Pulmonary artery endothelial cell (primary cell): ENCODE measurements at places on chromosomes 16 and 17. TPM values are rescaled to one million over a fixed set of nuclear protein-coding genes. Genes with fewer than 3 reads are reported as not detected.

GRCh38 chr17:58593123-58593522 lies 78.7 kb upstream of the MTMR4 start:
- no peak for DNase-seq

- no peak for DNase-seq
Observed at GRCh38 chr17:69714669-69715068, 300.2 kb downstream of the MAP2K6 start.

DNA sequence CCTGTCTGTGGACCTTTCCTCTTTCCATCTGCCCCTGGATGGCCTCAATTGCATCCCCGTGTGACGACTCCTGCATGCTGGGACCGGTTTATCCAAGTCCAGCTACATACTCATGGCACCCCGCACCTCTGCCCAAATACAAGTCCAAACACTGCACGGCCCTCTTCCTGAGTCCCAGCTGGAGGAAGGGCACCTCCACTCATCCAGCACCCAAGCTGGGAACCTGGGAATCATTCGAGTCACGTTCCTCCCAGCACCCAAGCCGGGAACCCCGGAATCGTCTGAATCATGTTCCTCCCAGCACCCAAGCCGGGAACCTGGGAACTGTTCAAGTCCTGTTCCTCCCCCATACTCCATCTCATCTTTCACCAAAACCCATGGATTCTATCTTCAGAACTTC lies 10.2 kb downstream of the TRARG1 start:
- DNase-seq = no peak

GRCh38 chr16:1458977-1459341 lies 14.6 kb upstream of the CCDC154 start:
- no peak for DNase-seq

DNA sequence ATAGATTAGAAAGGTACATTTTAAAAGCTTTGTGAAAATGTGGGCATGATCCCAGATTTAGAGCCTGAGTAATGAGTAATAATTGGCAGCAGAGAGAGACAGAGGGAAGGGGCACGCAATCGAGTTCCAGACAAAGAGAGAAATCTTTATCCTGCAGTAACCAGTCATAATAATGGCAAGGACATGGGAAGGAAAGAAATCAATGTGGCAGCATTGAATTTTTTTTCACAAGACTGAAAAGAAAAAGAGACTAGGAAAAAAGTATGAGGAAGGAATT lies 790.8 kb upstream of the SOX9 start:
- no peak for DNase-seq

DNA sequence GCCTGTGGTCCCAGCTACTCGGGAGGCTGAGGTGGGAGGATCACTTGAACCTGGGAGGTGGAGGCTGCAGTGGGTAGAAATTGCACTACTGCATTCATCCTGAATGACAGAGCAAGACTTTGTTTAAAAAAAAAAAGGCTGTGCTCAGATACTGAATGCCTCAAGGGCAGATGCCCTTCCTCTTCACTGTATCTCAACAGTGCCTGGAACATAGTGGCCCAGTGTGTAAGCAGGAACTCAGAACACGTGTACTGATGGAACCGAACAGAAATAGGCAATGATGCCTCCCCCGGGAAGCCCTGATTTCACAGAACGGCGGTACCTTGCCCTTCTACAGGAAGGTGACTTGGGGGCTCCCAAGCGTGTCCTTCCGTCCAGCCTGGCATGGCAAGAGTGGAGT lies 46.8 kb downstream of the PLXDC1 start:
- DNase-seq = no peak

COQ7 gene
- total RNA-seq = 23.8 and 31.8 TPM in 2 replicates

PIGQ gene
- 21.0 and 24.1 TPM in 2 replicates for total RNA-seq
